ENCODE measurements at places on chromosomes 7 and 10.
A peak's percentile ranks its signal among the peaks of the same experiment; 100 is the strongest.

GRCh38 chr7:156527458-156527890, 113.1 kb upstream of the RNF32 start:
- no peak for DNase-seq

DNA sequence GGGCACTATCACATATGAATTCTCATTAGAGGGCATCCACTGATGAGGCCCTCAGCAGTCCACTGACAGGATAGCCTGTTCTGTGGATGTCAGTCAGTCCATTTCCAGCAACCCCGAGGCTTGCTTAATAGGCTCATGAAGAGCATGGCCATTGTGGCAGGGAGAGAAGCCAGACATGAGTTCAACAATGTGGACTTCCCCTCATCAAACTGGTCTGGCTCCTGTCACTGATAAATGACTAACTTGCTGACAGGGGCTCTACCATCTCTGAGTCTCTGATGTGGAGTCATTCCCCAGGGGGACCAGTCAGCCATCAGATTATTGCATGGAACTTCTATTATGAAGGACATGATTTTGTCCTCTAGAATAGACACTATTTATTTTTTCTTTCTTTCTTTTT, 19.8 kb upstream of the TRIL start:
- no peak for DNase-seq

DNA sequence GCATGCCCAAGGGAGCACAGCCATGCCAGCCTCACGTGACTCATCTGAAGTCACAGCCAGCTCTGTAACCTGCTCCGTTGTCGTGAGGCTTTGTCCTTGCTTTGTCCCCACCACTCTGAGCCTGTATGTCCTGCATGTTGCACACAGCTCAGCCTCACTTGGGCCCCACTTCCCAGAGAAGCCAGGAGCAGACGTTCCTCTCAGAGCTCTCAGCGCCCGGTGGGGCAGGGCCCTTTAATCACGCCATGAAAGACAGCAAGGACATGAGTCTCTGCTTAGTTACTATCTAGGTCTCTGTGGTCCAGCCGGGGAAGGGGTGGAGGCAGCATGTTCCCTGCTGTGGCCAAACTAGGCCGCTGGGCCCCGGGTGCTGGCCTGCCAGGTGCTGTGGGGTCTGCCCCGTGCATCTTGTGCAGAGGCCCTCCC, 127.4 kb upstream of the FAM20C start:
- DNase-seq: no peak

- no peak for DNase-seq
Measured at GRCh38 chr7:130418306-130418705, 22.5 kb downstream of the CEP41 start.

- DNase-seq: peak; percentile 87
Measured at GRCh38 chr10:12264204-12264940, 68.4 kb downstream of the CDC123 start.

DNA sequence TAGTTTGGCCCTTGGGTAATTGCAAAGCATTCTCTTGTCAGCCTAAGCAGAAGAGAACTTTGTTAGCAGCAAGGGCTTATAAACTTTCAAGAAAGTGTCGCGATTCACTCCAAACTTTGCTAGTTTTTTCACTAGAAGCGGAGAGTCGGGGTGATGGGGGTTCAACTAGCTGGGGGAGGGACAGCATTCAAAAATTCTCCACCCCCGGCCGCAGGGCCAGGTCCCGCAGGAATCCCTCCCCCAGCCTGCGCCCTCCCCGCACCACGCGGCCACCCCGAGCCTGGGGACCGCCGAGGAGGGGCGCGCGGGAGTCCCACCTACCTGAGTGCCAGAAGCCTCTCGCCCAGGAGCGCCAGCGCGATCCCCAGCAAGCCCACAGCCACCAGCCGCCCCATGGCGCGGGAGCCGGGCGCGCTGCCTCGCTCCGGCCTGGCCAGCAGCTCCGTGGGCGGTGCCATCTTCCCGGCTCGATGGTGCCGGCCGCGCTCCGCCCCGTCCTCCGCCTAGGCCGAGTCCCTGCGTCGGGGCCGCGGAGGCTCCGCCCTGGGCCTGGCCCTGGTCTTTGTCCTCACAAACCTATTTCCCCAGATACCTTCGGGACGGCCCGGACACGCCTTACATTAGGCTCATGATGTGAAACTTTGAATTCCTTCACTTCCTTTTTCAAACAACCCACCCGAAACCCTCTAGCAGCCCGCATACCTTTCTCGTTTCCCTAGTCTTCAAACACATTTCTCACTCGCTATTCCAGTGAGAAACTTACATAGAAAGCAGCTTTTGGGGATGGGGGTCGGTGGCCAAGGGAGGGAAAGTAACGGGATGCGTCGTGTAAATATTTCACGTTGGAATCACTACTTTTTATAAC, at the start of gene PON2:
TSS of gene PON2 (minus strand) at position 472 of the 865 bp plus-strand sequence. CDS start at position 395, 77 bp downstream.
- DNase-seq: peak; percentile 88

DNA sequence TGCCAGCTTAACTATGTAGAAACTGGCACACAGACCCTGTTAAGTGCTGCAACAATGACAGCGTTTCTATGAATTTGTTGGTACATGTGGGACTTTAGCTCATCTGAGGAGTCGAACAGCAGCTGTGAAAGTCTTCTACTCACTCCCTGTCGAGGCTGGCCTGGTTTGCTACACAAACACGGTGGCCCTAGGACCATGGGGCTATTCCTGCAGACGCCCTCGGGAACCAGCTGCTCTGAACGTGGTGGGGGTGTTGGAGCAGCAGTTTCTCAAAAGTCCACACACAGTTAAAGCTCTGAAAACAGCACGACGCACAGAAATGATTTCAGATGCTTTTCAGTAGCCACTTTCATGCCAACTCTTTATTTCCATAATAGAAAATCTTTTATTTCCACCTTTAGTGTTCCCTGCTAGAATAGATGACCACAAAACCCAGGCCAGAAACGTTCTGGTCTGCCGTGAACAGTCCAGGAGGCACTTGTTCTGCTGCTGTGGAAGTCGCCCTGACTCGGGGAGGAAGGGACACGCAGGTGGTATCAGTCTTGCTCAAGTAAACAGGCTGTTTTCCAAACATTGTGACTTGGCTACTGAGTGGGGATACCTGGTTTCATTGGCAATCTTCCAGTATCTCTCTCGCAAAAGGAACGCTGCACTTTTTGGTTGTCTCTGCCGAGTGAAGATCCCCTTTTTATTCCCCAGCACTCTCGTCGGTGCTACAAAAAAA, 21.5 kb downstream of the GUSB start:
- DNase-seq: no peak

DNA sequence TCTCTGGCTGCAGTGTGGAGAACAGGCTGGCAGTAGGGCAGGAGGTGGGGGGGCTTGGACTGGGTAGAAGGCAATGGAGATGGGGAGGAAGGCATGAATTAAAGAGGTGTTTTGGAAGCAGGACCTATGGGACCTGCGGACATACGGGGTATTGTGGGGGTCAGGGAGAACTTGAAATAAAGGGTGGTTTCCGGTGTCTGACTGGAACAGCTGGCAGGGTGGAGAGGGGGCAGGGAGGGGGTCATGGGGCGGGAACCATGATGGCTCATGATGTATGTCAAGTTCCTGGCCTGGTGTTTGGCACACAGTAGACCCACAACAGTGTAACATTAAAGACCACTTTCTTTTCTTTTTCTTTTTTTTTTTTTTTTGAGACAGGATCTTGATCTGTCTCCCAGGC, 5.5 kb downstream of the LHPP start:
- no peak for DNase-seq

DNA sequence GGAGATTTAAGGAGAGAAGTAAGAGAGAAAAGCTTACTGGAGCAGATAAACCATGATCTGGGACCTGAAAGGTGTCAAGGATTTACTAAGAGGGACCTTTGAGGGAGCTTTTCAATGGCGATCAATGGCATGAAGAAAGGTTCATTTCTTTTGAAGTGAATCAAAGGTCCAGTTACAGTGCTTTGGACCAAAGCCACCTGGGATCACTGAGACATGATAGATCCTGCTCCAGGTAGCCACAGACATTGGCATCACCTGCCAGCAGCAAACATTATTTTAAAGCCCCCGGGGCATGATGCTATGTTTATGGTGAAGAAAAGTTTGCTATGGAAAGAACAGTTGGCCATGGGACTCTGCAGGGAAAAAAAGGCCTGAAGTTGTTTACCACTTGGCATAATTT, 109.4 kb downstream of the SLC25A13 start:
- DNase-seq: no peak

- no peak for DNase-seq
Measured at GRCh38 chr10:81116990-81117389, 579.3 kb downstream of the SH2D4B start.

DNA sequence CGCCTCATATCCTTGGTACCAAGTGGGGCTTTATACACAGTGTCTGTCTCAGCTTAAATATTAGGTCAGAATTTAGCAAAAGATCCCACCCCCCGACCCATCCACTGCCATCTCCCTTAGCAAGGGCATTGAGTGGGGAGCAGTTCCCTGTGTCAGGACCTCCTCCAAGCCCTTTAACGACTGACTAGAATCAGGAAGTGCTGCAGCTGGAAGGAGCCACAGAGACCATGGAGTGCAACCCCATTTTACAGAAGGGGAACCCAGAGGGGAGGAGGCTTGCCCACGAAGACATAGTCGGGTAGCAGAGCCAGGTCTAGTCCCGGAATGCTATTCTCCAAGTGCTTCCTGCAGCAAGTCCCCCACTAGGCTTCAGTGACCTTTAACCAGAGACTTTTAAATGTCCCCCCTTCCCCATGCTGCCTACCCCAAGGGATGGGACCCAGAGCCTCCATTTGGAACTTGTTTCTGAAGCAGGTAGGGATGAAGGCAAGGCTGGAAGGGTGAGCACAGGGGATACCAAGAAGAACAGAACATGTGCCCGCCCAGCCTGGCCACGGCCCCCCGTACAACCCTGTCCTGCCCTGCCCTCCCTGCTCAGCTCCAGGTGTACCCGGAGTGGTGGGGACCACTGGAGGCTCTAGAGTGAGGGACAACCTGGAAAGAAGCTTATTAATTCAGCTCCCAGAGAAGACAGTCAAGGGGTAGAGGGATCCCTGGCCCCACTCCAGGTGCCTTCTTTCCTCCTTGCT, 41.3 kb downstream of the C10orf105 start:
- no peak for DNase-seq

DNA sequence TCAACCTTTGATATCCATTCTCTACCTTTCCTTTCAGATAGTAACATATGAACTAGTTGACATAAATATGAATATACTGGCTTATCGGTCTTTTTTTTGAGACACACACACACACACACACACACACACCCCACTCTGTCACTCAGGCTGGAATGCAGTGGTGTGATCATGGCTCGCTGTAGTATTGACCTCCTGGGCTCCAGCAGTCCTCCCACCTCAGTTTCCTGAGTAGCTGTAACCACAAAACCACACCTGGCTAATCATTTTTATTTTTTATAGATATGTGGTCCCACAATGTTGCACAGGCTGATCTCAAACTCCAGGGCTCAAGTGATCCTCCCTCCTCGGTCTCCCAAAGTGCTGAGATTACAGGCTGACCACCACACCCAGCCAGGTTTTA, 14.2 kb upstream of the NT5C3A start:
- no peak for DNase-seq

GRCh38 chr10:113028456-113029440, 78.7 kb downstream of the TCF7L2 start:
- DNase-seq: no peak

DNA sequence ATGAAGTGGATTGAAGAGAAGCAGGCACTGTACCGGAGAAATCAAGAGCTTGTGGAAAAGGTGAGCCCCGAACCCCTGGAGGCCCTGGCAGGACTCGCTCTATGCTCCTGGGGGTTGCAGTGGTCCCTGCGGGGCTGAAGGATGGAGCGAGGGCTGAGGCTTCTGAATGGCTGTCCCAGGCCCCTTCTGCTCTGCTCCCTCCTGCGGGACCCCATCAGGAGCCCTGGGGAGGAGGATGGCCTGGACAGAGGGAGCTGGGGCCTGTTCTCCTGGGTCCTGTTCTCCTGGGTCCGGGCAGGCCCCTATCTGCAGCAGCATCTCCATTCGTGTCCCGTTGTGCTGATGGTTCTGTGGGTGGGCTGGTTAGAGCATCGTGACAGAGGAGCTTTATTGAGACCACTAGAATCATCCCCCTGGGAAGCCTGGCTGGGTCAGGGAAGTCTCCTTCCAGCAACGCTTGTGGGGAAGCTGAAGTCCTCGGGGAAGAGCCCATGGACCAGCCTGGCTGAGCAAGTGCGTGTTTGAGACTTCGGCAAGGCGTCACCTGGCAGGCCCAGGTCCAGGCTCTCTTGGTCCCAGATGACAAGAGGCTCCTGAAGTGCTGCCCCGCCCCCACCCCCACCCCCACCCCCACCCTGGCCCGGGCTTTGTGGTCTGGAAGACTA, 41.1 kb upstream of the DPYSL4 start:
- no peak for DNase-seq

Data from cardiac fibroblast (primary cell).